ENCODE measurements at places on chromosomes 12 and 14.
A peak's percentile ranks its signal among the peaks of the same experiment; 100 is the strongest.

- no peak for DNase-seq
Observed at GRCh38 chr14:28999656-29000055, 233.1 kb downstream of the FOXG1 start.

DNA sequence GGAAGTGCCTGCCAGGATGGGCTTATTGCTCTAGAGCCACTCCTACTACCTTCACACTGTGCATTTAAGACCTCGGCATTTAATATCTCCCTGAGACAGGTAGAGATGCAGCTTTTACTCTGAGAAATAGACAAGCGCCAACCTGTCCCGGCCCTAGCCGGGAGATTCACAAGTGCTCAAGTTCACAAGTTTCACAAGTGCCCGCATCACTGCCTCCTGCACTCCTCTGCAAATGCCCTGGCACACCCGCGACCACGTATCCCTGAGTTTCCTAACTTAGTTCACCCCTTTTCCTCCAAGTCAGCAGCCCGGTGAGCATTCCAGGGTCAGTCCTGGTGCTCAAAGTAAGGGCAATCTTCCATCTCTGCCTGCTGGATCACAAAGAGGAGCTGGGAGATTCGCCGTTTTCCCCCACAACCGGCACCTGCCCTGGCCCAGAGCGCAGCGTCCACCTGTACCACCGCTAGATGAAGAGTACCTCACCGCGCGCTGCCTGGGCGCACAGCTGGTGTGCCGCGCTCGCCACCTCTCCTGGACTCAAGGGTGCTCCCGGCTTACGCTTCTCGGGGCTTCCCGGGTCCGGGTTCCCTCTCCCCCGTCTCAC lies 5.0 kb upstream of the SLC38A4 start:
- DNase-seq: no peak

- DNase-seq: no peak
Observed at GRCh38 chr12:93176610-93177126, 201.1 kb upstream of the NUDT4 start.

- no peak for DNase-seq
Observed at GRCh38 chr14:95157048-95157326, 342 bp downstream of the DICER1 start.

DNA sequence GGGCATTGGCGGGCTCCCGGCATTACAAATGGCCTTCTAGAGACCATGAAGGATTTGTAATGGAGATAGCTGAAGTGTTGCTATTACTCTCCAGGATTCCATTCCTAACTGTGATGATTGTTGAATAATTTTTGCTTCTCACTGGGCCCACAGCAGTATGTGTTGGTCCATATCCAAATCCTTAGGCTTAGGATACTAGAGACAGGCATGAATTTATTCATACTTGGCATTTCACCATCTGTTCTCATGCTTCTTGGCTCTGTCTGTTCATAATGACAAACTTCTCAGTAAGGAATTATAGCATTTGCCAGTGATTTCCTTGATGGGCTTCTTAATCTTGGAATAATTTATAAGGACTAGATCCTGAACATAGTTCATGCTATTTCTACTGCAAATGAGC lies 832.9 kb downstream of the C12orf50 start:
- DNase-seq: peak; percentile 58

DNA sequence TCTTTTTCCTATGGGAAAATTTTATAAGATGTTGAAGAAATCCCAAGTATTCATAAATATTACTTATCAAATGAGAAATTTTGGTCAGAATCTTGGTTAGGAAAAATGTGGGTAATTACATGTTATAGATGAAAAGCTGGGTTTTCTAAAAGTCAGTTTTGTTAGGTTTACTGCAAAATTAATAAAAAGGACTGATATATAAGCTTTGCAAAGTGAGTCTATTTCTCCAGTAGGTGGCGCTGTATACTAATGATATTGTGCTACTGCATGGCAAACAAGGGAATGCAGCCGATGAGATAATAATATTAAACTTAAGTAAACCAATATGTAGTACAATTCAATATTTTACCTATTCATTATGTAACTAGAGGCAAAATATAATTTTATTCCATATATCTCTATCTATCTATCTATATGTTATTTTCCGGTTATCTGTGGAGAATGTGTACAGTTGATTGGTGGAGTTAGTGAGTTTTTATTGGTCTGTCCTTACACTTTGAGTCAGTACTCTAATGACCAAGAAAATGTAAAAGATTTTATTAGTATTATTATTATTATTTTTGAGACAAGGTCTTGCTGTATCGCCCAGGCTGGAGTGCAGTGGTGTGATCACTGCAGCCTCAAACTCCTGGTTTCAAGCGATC lies 32.9 kb downstream of the MIPOL1 start:
- DNase-seq: peak; percentile 19

DNA sequence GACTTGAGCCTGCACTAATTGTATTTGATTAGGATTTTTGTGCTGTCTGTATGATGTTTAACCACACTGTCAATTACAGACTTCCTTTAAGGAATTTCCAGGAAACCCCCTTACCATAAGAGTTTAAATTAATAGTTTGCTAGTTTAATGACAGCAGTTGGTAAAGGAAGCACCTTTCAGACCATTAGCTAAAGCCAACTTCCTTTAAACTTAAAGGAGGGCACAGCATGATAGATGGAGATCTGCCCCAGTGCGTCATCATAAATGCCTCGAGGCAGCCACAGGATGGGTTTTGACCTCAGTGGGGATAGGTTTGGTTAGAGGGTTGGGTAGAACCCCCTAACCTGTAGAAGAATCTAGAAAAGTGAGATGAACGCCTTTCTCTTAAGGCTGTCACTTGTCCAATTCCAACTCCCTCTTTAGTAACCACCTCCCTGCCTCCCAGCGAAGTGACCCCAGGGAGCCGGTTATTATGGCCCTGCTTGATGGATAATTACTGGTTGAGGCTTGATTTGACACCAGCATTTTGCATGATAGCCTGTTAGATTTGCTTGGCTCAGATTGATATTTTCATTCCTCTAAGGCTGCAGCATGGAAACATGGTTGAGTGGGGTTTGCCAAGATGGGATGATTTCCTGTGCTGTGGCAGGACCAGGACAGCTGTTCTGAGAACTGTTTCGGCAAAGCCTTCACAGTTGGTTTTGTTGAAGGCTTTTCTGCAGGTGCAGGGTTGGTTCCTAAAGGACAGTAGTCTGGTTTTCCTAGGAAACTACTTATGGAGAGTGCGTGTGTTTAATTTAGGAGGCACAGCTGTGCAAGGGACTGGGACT lies 62.7 kb downstream of the CHST11 start:
- DNase-seq: no peak

GRCh38 chr14:90153429-90153828 lies 91.6 kb downstream of the KCNK13 start:
- no peak for DNase-seq

DNA sequence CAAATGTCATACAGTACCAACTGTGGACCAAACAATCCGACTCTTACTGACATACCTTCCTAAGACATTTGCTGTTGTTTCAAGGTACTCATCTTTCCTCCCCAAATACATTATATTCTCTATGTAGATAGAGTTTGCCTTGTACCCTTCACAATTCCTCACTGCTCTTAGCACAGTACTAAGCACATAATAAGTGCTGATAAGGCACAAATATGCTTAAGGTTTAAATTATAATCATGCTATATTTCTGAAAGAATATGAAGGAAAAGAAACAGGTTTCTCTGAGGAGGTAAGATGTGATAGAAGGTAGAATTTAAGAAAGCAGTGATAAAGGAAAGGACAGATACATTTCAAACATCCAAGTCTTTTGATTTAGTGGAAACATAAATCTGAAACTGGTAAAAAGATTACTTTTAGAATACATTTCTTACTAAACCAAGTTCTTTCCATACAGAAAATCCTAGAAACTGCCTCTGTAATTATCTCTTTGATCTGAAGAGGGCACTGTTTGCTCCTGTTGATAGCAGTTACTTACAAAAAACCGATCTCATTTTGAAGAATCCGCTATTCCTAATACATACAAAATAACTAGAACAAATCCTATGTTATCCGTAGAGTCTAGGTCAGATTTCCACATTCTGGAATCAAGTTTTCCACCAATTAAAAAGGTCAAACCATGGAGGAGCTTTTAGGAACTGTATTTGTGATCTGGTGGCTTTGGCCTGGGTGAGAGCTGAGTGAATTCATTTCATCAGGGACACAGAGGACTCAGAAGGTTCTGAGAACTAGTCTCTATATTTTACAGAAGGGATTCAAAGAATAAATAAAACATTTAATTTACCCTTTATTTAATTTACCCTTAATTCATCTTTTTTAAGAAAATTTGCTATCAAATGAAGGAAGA lies 311.9 kb downstream of the DAD1 start:
- no peak for DNase-seq

DNA sequence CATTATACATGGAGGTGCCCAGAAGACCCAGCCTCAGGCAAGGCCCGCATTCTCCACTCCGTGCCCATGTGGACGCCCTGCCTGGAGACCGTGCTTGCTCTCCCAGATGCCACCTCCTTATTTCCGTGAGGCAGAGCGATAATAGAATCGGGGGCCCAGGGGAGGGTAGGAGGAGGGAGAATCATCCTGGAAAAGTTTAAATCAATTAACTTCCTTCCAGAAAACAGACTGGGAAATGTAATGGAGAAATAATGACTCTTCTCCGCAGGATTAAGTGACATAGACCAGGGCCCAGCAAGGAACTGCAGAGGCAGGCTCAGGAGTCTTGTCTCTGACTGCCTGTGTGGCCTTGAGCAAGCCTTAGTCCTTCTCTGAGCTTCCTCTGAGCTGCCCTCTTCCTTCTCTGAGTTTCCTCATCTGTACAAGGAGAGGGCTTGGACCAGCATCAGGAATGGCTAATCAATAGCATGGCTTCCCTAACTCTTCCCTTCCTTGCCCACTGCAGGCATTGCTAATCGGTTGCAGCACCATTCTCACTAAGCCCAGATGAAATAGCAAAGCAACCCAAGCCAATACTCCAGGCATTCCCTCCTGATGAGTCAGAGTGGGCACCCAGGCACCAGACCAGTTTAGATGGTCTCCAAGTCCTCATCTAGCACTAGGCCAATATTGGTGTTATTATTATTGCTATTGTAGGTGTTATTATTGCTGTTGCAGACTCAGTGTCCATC lies 11.3 kb upstream of the FAM222A start:
- no peak for DNase-seq

- DNase-seq: no peak
Observed at GRCh38 chr12:12098691-12099015, 27.9 kb downstream of the BCL2L14 start.

DNA sequence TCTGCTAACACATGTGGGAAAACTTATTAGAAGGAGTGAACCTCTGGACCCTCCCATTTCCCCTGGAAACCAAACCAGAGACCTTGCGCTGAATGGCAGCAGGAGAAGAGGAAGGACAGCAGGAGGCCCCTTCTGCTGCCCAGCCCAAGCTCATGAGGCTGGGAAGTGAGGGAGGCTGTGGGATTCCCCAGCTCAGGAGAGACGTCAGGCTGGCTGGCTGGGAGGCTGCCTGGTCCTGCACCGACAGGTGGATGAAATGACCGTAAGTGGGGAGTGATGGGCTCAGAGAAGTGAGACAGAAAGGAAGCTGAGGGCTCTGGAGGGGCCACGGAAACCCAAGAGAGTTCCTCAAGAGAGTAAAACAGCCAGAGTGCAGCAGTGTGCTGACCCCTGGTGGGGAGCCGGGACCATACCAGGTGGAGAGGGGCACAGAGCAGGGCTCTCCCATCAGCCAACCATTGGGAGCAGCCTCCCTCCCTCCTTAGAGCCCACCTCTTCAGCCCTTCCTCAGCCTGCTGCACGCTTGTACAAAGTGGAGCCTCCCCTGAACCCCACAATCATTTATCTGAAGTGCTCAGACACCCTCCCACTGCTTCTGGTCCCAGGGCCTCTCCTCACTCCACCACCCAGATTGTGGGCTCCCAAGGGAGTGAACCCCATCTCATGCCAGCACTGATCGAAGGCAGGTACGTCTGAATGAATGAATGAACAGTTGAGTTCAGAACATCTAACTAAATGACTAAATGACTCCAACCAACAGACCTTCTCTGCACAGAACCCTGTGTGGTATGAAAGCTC lies 14.0 kb downstream of the TAMALIN start:
- peak; percentile 46 for DNase-seq

All from NCI-H524 treated with DMSO at 0.1 percent for 48 hours (cell line).